Hematopoietic multipotent progenitor cell treated with erythropoietin and hydrocortisone succinate and interleukin-3 and kit ligand, for 15 days (in vitro differentiated cells): ENCODE measurements at places on chromosomes 3 and 15.

DNA sequence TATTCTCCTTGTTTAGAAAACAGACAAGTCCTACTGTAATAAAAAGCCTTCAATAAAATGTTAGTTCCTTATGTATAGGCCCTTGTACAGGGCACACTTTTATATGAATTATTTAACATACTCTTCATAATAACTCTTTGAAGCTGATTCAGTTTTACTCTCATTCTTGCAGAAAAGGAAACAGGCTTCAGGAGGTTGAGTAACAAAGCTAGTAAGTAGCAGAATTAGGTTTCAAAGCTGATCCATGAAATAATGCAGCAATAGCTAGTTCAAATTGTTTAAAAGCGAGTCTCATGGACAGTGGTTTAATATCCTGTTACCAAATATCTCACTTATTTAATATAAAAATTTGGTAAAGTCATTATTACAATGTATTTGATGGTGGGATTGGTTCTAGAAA, 25.0 kb downstream of the TCF12 start:
- DNase-seq: no peak

DNA sequence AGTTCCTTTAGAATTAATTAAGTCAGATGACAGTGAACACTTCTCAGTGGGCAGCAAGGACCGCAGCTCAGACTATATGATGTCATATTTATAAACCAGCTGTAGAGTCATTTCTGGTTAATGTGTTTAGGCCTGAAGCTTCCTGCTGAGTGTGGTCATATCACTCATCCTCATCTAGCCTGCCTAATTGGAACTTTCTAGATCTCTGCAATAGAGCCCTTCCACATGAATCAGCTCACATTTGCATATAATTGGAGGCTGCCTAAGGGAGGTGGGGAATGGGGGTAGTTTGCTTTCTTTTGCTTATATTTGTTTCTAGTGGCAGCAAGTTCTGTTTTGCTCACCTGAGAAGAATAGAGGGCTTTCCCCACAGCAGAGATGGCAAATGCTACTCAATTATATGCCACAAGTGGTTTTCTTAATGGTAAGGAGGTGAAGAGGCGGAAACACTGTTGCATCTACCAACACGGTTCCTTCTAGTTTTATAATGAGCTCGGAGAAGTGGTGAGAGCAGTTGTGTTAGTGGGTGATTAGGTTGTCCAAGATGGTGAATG, 148.1 kb downstream of the KLHL25 start:
- DNase-seq: no peak

- no peak for DNase-seq
These were observed 8.6 kb upstream of the NR2F2 start for GRCh38 chr15:96321639-96322535.

DNA sequence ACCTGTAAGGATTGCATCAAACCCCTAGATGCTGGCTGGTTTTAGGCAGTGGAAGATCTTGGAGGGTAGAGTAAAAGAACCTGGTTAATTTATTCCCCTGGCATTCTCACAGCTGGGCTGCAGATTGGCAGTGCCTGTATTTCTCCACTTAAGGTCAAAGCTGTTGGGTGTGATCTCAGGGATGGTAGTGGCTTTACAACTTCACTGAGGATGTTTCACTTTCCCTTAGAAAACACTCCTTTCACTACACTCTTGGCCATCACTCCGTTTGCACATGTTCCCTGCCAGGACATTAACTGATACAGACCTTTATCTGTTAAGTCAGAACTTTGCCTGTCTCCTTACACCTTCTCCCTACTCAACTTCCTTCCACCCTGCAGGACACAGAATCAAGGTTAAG, 779.1 kb upstream of the SEMA6D start:
- DNase-seq: no peak
